ENCODE measurements at places on chromosomes 7 and 10. TPM values are rescaled to one million over a fixed set of nuclear protein-coding genes. Genes with fewer than 3 reads are reported as not detected.

DNA sequence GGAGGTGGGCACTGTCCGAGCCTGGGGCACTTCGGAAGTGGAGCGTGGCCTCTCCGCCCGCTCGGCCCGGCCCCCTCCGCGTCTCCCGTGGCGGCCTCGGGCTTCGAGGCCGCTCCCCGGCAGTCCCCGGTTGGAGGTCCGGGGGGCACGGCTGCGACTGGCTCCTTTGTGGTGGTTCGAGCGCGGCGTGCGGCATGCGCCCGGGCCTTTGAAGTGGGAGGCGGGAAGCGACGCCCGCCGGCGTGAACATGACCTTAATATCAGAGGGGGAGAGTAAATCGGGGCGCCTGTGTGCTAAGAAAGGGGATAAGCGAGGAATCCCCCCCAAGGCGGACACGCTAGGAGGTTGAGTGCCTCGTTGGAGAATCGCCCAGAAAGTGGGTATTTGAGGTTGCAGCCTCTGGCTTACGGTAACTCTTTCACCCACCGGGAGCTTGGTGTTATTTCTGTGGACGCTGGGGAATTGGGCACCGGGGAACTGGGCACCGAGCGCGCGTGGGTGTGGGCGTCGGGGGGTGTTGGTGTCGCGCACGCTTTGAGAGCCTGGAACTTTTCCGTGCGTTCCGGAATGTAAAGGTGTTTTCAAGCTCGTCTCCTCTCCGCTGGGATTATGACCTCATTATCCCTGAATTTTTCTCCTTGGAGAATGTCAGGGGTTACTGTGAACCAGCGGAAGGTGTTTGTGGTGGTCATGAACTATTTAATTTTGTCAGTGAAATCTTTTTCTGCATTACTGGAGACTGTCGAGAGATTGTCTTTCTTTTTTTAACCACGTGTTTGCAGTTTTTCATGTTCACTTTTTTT lies 660 bp downstream of the SUV39H2 start:
- peak; percentile 20 for DNase-seq

- no peak for DNase-seq
Observed at GRCh38 chr10:123559823-123560092, 106.4 kb upstream of the GPR26 start.

DNA sequence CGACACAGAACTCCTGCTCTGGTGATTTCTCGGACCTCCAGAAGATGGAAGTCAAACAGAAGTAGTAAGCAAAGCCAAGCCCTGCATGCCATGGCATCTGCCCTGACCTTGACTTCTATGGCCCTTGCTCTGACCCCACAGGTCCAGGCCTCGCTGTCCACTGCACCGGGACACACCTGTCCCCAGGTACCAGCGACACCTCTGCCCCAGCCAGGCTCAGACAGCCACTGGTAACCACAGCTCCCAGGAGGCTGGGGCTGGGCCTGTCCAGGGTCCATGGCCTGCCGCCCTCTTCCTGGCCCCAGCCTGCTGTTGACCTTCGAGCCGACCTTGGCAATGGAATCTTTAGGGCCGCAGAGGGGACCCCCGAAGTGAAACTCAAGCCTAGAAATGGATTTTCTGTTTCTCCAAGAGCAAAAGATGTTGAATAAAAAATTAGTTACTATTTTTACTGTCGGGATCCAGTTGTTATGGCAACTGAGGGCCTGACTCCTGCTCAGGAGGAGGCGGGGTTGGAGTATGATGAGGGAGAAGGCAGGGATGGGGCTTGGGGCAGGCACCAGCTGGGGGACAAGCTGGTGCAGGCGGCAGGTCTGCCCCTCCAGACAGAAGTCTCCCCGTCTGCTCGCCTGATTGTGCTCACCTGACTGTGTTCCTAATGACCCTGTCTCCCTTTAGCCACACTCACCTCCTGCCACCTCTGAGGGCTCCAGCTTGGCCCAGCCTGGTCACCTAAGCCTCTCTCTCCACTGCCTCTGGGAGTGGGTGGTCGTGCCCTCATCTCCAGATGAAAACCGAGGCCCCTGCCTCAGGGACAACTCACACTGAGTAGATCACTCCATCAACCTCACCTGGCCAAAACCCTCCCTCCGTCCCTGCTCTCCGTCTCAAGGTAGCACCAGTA lies 4.1 kb upstream of the MMD2 start:
- DNase-seq, result no peak

DNA sequence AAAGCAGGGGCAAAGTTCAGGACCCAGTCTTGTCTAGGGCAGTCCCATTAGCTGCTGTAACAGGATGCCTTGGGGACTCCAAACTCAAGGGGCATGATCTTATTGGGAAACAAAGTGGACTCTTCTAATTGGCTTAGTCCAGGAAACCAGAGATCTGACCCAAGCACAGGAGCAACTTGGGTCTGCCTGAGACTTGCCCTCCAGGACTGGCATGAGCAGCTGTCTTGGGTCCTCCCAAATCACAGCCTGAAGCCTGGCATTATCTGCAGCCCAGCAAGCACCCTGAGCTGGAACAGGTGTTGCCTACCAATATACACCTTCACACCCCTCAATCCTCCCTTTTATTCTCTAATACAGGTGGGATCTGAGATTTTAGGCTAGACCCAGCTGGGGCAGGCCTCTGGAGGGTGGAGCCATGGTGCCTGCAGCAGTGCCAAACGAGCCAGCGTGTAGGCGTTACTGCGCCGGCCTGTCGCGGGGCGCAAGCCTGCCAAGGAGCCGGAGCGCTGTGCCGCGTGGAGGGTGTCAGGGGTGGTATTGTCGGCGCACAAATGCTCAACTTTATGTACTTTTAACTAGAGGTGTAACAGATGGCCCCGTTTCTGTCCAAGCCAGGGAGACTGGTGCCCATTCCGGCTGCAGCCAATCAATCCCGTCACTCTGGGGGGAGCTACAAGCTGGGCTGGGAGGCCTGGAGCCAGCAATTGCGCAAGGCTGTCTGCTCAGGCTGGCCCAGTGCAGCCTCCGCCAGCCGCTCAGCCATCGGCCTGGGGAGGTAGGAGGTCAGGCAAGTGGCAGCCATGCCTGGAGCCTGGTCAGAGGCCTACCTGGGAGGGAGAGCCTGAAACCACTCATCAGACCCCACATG lies 12.8 kb upstream of the LBX1 start:
- DNase-seq, result no peak

- no peak for DNase-seq
Observed at GRCh38 chr7:47038621-47039020, 543.3 kb downstream of the TNS3 start.

DNA sequence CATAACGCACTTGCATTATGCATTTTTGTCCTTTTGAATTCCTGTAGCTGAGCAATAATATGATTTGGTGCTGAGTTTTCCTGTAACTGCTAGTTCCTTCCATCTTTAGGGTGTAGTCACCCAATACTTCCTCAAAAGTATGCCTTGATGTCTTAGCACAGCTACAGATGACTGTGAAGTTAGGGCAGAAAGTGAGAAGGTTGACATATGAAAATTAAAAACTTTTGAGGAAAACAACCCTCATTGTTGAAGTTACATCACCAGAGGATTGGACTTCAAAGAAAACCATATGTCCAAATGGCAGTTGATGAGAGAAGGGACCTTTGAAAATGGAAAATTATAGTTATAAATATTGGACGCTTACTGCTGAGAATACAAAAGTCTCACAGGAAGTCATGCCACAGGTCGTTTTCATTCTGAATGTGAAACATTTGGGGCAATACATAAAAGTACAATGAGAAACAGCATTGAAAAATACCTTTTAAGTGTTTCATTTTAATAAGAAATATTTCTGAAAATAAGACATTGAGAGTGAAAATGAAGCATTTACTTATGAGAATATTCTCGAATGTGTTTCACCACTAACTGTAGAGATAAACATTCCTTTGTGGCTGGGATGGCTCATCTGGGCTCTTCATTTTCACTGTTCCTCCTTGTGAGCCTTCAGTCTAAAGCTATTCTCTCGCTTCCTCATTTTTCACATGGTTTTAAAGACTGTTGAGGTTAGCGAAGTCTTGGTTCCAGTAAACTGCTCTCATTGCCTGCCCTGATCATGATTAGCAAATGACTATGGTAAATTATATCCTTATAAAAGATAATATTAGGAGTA lies 61.4 kb upstream of the NME8 start:
- no peak for DNase-seq

The PHTF2 gene
- 24.6 TPM for total RNA-seq

Measured in foreskin keratinocyte (primary cell).